Mucosa of gallbladder (tissue), 1 donor: ENCODE measurements at places on chromosomes 3 and 15.

GRCh38 chr3:15454965-15455364, 27.6 kb downstream of the EAF1 start:
- DNase-seq = no peak

DNA sequence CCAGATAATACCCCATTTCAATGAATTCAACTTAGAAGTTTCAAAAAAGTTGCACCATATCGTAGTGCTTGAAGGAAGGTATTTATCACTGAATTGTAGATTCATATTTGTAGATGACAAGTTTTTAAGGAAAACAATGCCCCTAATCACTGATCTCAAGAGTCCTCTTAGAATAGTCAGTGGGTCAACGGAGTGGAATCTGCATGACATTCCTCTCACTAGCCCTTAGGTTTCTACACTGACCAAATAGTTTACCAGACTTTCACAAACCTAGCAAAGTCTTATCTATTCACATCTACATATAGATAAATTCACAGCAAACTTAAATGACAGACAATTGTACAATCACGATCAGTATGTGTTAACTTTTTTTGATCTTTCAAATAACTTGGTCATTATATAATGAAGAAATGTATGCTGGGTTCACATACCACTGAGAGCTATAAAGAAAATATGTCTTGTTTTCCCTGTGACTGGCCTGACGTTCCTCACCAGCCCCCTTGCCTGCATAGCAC, 35.7 kb upstream of the PHLDB2 start:
- no peak for DNase-seq

DNA sequence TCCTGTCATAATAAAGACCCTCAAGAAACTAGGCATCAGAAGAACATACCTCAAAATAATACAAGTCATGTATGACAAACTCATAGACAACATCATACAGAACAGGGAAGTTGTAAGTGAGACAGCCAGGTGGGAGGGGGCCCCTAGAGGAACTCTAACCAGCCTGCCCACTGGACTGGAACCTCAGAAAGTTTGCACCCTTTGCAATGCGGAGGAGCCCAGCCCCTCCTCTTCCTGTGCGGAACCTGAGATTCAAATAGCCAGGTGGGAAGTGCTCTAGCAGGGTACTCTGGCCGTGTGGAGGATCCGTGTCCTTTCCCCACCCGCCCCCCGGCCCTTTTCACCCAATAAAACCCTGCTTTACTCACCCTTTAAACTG, 387.0 kb upstream of the CBLB start:
- DNase-seq = no peak

- DNase-seq = no peak
Observed at GRCh38 chr15:58506783-58507668, 75.2 kb downstream of the LIPC start.

GRCh38 chr3:132629928-132630327, 29.7 kb downstream of the ACAD11 start:
- DNase-seq = no peak
